ENCODE measurements at places on chromosomes 6 and 20. TPM values are rescaled to one million over a fixed set of nuclear protein-coding genes. Genes with fewer than 3 reads are reported as not detected.

The CRISP2 gene
- total RNA-seq, result not detected

The AVP gene
- total RNA-seq, result not detected

The CLPSL1 gene
- not detected for total RNA-seq

The PROKR2 gene
- total RNA-seq, result not detected

The CGAS gene
- total RNA-seq, result 15.0 TPM

The GLP1R gene
- not detected for total RNA-seq

The GJA10 gene
- total RNA-seq, result not detected

The BTNL2 gene
- not detected for total RNA-seq

The CALHM5 gene
- 5.1 TPM for total RNA-seq

The UBE2V1 gene
- total RNA-seq, result 61.5 TPM

The LIN28B gene
- total RNA-seq, result not detected

The SLC22A7 gene
- total RNA-seq, result not detected

The FABP7 gene
- total RNA-seq, result not detected

The TAAR2 gene
- not detected for total RNA-seq

- peak; percentile 53 for DNase-seq
These were observed 83.0 kb downstream of the SCAF8 start for GRCh38 chr6:154815938-154816820.

- no peak for DNase-seq
These were observed 37.1 kb downstream of the MAP1LC3A start for GRCh38 chr20:34595377-34596184.

DNA sequence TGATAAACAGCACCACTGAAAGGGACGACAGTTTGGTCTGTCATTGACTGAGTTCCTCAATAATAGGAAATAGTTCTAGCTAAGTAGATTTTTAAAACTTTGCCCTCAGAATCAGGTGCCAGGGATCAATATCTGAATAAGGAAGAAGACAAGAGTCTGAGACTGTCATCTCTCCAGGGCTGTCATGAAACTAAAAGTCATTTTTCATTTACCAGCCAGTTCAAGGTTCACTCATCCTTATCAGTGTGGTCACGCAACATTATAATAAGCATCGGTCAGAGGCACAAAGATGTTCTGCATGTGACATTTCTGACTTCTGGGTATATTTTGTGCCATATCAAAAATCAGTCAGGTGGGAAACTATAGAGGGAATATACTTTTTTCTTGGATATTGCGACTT is 52.5 kb upstream of the E2F3 start:
- no peak for DNase-seq

DNA sequence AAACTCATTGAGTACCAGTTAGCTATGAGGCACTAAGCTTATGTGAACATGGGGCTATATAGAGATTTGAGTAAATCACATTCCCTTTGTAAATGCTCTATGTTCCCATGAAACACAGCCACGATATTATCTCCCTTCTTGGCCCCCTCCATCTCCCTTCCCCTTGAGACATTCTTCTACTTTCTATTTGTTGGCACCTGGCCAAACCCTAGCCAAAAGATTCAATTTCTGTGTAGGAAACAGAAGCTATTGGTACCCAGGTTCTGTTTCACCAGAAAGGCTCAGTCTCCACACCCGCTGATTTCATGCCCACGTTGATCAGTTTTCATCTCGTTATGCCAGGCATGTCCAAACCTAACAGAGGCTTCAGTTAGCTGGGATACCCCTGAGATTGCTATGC is 145.5 kb upstream of the LAMP5 start:
- DNase-seq, result no peak

DNA sequence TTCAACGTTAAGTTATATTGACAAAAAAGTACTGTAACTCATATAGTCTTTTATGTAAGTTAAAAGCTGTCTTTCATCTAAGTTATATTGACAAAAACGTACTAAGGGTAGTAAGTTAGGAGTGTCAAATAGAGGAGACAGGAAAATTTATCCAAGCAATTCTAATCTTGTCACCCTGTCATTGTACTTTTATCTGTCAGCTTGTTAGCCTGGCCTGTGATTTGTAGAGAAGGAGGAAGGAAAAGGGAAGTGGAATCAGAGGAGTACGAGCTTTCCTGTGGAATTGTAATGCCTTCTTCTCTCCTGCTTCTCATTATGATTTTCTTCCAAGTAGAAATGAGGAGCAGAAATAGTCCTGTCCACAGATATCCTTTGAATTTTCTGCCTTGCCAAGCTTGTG is 18.8 kb downstream of the KCTD20 start:
- DNase-seq, result no peak

- peak; percentile 82 for DNase-seq
These were observed 10.5 kb downstream of the RAE1 start for GRCh38 chr20:57361517-57361916.

GRCh38 chr6:90338409-90338808 is 41.8 kb upstream of the BACH2 start:
- no peak for DNase-seq

- no peak for DNase-seq
These were observed 117.9 kb upstream of the SGK1 start for GRCh38 chr6:134435814-134436280.

DNA sequence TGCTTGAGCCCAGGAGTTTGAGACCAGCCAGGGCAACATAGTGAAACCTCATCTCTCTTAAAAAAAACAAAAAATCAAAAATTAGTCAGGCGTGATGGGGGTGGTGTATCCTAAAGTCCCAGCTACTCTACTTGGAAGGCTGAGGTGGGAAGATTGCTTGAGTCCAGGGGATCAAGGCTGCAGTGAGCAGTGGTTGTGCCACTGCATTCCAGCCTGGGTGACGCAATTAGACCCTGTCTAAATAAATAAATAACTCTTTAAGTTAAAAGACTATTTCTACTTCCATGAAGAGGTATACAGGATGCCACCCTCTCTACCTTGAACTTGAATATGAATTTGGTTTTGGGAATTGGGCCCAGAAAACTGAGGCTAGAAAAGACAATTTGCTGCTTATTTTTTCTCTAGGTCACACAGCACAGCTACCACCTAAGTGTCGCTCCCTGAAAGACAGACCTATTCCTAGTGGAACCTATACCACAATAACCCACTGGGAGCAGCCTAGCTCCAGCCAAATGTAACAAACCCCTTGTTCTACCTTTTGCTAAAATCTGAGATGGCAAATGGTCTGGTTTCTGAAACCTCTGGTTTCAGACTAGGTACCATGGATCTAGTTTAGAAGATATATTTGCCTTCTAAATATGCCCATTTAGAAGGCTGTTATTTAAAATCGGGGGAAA is 35.2 kb downstream of the HMGCLL1 start:
- no peak for DNase-seq

- DNase-seq, result no peak
These were observed 59.8 kb downstream of the IRF4 start for GRCh38 chr6:451336-451735.

- DNase-seq, result no peak
These were observed 5.8 kb upstream of the MANBAL start for GRCh38 chr20:37283530-37284195.

GRCh38 chr20:48603116-48603818 is 224.5 kb downstream of the PREX1 start:
- peak; percentile 59 for DNase-seq

DNA sequence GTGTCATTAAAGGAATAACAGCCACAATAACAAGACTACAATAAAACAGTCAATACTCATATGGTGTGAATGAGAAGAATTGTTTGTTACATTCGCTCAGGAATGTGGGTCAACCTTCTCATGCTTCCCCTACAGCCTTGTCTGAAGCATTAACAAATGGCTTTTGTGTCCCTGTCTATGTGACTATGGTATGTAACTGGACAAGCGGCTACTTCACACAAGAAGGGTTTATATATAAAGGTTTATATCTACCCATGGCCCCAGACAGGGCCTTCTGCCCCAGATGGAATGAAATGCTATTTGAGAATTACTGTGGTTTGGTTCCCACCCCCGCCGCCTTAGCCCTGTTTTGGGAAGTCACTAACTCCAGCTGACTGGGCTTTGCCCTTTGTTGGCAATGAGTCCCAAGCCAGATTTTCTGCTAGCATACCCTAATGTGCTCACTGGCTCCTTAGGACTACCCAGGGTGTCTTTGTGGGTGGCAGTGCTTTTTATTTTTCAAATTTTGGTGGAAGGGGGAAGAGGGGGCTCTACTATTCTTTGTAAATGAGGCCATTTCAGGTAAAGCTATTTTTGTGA is 39.4 kb downstream of the TFAP2A start:
- no peak for DNase-seq

GRCh38 chr20:33910056-33910455 is 83.7 kb upstream of the RALY start:
- no peak for DNase-seq

GRCh38 chr6:168825226-168826077 is 384.5 kb downstream of the SMOC2 start:
- no peak for DNase-seq

GRCh38 chr6:107641500-107641941 is 151.6 kb downstream of the SOBP start:
- no peak for DNase-seq

DNA sequence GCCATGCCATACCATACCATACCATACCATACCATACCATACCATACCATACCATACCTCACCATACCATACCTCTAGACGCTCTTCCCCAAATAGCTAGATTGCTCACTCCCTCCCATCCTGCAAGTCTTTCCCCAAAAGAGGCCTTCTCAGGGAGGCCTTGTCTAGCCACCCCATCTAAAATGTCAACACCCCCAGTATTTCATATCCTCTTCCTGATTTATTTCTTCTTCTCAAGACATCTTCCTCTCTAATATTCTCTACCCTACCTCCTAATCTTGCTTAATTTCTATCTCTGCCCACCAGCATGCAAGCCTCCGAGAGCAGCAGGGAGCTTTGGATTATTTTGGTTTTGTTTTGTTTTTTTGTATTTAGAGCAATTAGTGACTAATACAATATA is 225.2 kb upstream of the RREB1 start:
- DNase-seq, result no peak

DNA sequence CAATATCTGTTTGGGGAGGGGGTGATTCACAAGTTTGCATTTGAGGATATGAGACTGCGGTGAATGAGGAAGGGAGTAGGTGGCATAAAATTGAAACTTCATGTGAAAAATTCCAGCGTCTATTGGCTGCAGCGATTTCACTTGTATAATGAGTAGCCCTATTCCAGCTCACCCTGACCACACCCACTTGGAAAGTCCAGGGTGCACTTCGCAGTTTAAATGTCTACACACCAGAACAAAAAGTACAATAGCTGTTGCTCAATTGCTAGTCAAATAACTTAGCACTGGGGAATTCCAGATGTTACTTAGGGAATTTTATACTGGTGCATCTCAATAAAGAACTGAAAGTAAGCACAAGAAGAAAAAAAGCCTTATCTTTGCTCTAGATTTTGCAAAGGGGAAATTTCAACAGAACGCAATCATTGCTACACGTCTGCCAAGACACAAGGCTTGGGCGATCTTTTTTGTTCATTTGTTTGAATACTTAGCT is 6.3 kb downstream of the TNFAIP3 start:
- peak; percentile 81 for DNase-seq

GRCh38 chr6:18550119-18550518 is 163.0 kb downstream of the RNF144B start:
- no peak for DNase-seq

GRCh38 chr20:58417438-58417837 is 28.4 kb downstream of the VAPB start:
- no peak for DNase-seq

- no peak for DNase-seq
These were observed 17.6 kb downstream of the PRDM1 start for GRCh38 chr6:106103728-106104109.

DNA sequence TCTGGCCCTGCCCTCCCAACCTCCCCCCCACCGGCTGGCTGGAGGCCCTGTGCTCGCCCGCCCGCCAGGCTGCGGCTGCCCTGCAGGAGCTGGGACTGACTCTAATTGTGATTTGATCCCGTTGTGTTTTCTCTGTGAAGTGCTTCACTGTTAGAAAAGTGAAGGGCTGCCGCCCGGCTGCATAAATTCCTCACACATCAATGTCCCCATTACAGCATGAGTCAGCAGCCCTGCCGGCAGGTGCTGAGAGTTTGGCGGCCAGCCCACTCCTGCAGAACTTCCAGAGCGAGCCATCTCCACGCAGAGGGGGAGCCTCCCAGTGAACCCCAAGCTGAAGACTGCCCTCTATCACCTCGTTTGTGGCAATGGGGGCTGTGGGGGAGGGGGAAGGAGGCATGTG is 137.9 kb downstream of the DLL1 start:
- peak; percentile 8 for DNase-seq

- DNase-seq, result no peak
These were observed 100.6 kb downstream of the PCSK2 start for GRCh38 chr20:17327185-17328148.

GRCh38 chr20:50679753-50680104 is 11.6 kb downstream of the RIPOR3 start:
- DNase-seq, result no peak

DNA sequence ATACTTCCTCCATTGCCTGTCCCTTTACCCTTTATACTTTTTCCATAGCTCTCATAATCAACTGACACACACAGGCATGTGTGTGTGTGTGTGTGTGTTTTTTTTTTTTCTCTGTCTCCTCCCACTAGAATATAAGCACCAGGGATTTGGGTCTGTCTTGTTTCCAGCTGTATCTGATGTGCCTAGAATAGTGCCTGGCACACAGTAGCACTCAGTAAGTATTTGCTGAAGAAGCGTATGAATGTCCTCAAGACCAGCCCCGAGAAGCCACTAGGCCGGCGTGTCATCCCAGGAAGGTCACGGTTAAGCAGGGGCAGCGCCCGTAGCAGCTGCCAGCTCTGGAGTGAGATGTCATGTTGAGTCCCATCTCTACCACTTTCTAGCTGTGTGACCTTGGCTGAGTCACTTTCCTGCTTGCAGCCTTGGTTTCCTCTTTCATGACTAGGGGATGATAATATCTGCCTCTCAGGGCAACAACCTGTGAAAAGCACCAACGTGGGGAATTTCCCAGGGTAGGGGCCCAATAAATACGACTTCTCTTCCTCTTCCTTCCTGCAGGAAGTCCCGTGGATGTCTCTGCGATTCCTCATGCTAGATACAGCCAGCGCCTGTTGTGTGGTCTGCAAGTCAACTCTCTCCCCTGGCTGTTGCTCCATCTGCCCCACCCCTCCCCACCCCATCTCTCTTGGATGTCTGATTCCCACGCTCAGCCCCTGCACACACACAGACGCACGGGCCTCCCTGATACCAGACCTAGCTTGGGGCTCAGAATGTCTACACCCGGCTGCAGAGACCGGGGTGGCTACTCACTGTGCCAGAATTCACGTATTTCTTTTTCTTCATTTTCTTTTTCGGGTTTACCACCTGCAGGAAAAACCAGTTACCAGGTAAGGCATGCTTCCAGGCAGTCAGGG is 58.1 kb downstream of the RAB44 start:
- DNase-seq, result peak; percentile 32

Data from LHCN-M2 (cell line).